ENCODE measurements at places on chromosomes 2 and 18.

GRCh38 chr2:237878-238277 is 26.0 kb downstream of the SH3YL1 start:
- no peak overlapping the region for H3K27ac ChIP-seq
- H3K4me3 ChIP-seq: no peak overlapping the region
- no peaks in the 10 kb centered on the region for H3K27me3 ChIP-seq
- no peaks in the 10 kb centered on the region for H3K36me3 ChIP-seq

- H3K36me3 ChIP-seq: no peaks in the 10 kb centered on the region
- no peak overlapping the region for H3K27ac ChIP-seq
- H3K27me3 ChIP-seq: no peaks in the 10 kb centered on the region
- H3K4me3 ChIP-seq: no peak overlapping the region
- no peak for DNase-seq
- no peaks in the 10 kb centered on the region for H3K4me1 ChIP-seq
Measured at GRCh38 chr2:42888321-42889245, 96.2 kb upstream of the HAAO start.

DNA sequence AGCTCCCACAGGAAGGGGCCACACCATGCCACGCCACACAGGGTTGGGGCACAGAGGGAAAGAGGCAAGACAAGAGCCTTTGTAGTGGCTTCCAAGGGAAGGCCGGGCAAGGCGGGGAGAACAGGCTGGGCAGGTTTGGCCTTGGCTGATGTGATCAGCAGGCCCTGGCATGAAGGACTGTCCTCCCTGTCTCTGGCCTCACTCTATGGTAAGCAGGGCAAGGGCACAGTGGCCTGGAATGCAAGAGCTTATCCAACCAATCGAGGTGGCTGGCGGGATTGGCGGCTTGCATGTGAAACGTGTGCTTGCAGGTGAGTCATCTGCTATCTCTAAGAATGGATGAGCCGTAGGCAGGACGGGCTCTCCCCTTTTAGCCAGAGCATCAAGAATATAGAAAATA is 6.4 kb upstream of the ATP9B start:
- no peaks in the 10 kb centered on the region for H3K4me1 ChIP-seq
- H3K4me3 ChIP-seq: no peak overlapping the region
- no peaks in the 10 kb centered on the region for H3K27me3 ChIP-seq

- H3K27me3 ChIP-seq: no peaks in the 10 kb centered on the region
- no peaks in the 10 kb centered on the region for H3K36me3 ChIP-seq
- no peak overlapping the region for H3K4me3 ChIP-seq
- DNase-seq: no peak
- peaks cover 35% of the 10 kb centered on the region for H3K4me1 ChIP-seq
- no peak overlapping the region for H3K27ac ChIP-seq
Measured at GRCh38 chr2:231398585-231398984, 3.1 kb downstream of the B3GNT7 start.

- no peak for DNase-seq
- H3K4me1 ChIP-seq: no peaks in the 10 kb centered on the region
- H3K27me3 ChIP-seq: no peaks in the 10 kb centered on the region
- H3K36me3 ChIP-seq: no peaks in the 10 kb centered on the region
- no peak overlapping the region for H3K4me3 ChIP-seq
Measured at GRCh38 chr2:78940998-78941397, 84.5 kb upstream of the REG3G start.

DNA sequence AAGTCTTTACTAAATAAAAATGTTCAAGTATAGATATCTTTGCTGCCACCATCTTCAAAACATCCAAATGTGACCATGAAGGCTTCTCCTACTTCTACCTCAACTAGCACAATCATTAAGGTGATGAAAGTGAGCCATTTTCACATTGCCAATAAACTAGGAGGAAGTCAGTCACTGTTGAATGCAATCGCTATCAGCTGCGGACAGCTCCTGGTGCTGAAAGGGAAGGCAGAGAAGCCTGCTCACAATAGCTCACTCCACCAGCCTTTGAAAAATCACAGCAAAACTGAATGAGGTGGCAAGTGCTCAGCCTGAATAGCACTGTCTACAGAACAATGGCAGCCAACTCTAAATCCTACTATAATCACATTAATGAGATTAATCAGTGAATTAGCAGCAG is 2.2 kb downstream of the MYT1L start:
- no peak for DNase-seq
- H3K36me3 ChIP-seq: no peaks in the 10 kb centered on the region
- H3K4me1 ChIP-seq: no peaks in the 10 kb centered on the region
